ENCODE measurements at places on chromosomes 4 and X. TPM values are rescaled to one million over a fixed set of nuclear protein-coding genes. Genes with fewer than 3 reads are reported as not detected.

Gene FGF16
- not detected for total RNA-seq

Gene MGST2
- 32.8 TPM for total RNA-seq

Gene L1CAM
- 0.57 TPM for total RNA-seq

Gene SMIM20
- 15.6 TPM for total RNA-seq

Gene PPP2R3B
- total RNA-seq: 26.8 TPM

Gene NPY2R
- not detected for total RNA-seq

DNA sequence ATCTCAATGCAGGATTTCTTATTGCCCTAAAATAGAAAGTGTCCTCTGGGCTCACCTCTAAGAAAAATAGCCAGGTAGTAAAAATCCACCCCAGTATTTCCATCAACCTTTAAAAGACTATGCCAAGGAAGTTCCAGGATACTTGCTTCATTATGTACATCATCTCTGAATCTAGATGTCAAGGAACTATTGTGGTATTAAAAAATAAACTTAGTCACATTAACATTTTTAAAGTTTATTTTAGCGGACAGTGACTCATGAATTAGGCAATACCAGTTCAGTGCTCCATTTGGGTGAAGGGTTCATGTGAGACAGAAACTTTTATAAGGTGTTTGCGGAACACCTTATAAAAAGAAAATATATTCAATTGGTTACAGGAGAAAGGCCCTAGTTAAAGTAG, 209.2 kb downstream of the ADAM29 start:
- DNase-seq: no peak

- no peak for DNase-seq
These were observed 57.5 kb downstream of the MTM1 start for GRCh38 chrX:150625875-150626274.

GRCh38 chr4:138204507-138204906, 37.6 kb downstream of the SLC7A11 start:
- no peak for DNase-seq

DNA sequence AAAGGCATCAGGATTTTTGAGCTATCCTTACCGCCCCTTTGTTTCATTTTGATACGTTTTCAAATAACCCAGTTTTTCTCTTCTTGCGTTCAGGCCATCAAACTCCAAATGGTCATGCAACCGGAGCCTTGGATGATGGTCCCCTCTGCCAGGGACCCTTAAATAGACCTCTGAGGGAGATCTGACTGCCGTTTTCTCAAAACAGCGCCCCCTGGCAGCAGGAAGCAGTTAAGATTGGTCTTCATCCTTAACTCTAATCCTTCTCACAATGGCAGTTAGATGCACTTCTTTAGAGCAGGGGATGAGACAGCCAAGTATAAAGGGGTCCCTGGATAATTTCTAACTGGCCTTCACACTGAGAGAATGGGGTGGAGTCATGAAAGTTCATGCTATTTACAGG, 525.0 kb upstream of the SPANXN1 start:
- no peak for DNase-seq

DNA sequence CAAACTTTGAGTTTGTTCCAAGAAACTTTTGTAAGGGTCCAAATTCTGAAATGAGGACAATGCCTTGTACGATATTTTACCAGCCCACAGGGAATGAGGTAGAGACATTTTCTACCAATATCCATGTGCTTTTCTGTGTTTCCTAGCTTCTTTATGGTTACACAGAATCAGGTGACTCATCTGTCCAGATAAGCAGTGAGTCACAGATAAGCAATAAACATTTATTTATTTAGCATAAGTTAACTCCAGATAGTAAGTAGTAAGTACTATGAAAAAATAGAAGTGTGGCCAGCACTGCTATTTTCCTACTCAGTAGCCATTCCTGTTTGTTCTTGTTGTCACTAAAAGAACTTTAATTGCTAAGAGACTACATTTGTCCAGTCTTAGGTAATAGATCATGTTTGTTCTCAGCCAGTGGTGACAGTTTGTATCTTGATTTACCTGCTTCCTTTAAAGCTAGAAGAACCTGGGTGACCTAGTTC, 7.4 kb downstream of the AFF1 start:
- no peak for DNase-seq

DNA sequence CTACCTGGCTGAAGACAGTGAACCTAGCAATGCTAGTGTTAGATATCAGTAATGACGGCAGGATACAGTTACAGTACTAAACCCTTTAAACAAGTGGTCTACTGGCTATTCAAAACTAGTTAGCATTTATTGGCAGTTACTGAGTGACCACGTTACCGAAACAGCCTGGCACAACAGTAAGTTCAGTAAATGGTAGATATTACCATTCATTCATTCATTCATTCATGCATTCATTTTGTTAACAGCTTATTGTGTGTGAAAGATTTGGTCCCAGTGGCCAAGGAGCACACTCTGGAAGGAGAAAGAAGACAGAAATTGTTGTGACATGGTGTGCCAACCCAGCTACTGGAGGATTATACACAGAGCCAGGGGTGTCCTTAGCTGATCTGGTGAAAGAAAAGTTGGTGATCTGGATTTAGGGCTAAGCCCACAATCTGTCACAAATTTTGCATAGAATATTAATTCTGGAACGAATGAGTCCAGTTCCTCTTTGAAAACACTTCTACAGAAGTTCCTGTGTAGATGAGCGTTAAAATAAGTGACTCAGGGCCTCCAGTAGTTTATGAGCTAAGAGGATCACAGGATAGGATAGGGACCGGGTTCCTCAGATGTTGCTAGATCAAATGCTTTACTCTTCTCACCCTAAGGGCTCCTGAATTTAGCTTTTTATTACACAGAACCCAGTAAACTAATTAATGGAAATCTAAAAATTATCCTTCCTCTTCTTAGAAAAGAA, 179.1 kb downstream of the CBR4 start:
- no peak for DNase-seq

DNA sequence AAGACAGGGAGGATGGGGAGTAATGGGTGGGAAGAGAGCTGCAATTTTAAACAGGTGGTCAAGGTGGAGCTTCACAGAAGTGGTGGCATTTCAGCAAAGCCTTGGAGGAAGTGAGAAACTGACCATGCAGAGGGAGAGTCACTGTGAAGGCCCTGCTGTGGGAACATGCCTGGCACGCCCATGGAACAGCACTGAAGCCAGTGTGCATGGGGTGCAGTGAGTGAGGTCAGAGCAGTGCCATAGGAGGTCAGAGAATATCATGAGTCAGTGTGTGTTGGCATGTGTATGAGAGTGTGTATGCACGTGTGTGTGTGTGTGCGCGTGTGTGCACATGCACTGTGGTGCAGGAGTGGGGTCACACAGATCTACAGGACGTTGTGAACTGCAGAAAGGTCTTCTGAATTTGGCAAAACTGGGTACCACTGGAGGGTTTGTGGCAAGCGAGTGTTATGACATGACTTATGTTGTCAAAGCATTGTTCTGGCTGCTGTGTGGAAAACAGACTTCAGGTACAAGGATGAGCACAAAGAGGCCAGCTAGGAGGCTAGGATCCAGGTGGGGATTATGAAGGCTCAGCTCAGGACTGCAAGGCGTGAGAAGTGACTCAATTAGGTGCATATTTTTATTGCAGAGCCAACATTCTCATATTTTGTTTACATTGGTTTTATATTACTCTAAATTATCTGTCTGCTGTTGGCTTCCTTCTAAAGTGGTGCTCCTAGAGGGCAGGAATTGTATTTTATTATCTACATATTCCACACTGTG, 34.0 kb downstream of the ZNF827 start:
- no peak for DNase-seq

- DNase-seq: peak; percentile 78
These were observed 7.6 kb downstream of the SLC2A9 start for GRCh38 chr4:10013722-10014121.

DNA sequence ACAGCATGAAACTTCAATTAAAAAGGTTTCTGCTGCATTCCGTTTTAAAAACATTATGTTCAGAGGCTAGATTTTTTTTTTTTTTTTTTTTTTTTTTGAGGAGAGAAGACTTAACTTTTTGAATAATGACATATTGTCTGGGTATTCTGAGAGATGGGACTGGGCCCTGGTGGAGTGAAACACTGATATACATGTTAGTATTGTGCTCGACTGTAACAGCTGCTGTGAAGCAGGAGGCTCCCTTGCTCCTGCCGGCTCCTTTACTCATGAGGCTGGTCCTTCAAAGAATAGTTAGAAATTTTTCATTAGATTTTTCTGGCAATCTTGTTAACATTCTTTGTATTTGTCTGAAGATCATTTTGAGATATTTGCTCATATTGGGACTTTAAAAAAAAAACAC, 73.3 kb downstream of the TMEM131L start:
- DNase-seq: no peak

DNA sequence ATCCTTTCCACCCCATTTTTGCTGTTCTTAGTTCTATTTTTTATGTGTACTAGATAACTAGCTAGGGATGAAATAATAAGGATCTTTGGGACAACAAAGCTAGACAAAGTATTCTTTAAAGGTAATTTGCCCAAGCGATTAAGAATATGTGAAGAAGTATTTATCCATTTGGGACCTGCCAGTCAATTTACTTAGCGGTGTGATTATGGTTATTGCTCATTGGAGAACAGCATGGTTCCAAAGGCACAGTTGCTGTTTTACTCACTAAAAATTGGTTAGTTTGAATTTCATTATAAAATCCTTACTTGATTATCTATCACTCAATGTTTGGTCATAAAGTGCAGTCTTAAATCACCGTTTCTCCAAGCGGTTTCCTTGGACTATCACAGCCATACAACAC, 124.1 kb downstream of the SNCA start:
- DNase-seq: no peak

DNA sequence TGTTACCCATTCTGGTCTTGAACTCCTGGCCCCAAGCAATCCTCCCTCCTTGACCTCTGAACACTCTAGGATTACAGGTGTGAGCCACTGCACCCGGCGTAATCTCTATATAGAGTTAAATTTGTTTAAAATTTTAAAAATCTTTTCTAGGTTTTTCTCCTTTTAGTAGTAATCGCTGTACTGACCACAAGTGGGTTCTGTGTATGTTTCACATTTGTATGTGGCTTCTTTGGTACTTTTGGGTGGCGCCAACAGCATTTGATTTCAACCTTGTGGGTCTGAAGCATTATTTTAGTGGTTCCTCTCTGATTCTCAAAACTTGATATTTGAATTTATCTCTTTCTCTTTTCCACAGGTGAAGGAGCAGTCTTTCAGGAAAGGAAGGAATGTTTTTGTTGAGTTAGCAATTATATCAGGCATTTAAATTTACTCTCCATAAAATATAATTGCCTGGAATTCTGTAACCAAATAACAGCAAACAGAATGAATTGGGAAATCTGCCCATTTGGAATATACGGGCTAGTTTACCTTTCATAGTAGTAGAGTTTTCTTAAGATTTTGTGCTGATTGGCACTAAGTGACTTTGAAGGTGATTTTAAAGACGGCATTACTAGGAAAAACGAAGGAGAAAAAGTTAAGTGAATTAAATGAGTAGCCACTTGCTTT, 29.5 kb downstream of the ARHGAP10 start:
- no peak for DNase-seq

GRCh38 chrX:103151799-103152198, 58.9 kb upstream of the NXF3 start:
- no peak for DNase-seq

DNA sequence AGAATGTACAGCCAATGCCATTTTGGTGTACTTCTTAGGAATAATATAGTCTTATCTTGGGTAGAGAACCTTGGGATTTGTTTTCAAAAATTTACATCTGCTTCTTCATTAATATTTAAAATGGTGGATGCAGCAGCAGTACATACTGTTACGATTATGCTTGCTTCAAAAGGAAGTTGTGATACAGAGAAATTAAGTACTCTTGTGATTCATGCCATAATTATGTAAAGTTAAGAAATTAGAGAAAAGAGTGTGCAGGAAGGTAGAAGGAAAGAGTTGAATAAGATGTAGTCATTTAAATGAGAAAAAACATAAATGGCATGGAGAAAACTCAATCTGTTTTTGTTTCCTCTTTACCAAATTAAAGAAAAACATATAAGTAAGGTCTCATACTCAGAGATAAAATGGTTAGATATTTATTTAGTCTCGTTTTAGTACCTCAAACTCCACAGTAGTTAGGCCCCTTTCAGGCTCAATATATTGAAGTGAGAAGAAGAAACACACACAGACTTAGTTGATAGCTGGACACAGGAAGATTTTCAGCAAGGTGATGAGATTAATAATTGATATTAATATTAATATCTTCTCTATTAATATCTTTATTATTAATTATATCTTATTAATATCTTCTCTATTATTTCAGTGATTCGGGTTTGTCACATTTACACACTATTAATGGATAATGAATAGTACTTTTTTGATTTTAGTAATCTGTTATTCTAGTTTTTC, 70.1 kb upstream of the HPGD start:
- DNase-seq: no peak

DNA sequence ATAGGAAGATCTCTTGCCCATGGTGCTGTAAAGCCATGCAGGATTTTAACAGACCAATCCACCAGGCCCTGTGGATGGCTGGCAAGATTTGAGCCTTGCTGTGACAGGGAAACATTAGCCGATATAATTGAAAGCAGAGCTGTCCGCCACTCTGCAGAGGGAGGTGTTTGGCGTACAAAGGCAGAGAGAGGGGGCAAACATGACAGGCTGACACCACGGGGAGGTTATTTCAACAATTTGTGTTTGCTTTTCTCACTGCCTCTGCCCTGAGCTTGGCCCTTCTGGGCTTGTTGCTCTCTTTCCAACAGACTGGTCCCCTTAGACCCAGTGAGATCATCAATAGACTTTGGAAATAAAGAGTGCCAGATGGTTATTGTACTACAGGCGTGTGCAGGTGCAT, 59.4 kb downstream of the CLNK start:
- DNase-seq: no peak

GRCh38 chr4:100819505-100819904, 301.7 kb upstream of the EMCN start:
- DNase-seq: no peak

DNA sequence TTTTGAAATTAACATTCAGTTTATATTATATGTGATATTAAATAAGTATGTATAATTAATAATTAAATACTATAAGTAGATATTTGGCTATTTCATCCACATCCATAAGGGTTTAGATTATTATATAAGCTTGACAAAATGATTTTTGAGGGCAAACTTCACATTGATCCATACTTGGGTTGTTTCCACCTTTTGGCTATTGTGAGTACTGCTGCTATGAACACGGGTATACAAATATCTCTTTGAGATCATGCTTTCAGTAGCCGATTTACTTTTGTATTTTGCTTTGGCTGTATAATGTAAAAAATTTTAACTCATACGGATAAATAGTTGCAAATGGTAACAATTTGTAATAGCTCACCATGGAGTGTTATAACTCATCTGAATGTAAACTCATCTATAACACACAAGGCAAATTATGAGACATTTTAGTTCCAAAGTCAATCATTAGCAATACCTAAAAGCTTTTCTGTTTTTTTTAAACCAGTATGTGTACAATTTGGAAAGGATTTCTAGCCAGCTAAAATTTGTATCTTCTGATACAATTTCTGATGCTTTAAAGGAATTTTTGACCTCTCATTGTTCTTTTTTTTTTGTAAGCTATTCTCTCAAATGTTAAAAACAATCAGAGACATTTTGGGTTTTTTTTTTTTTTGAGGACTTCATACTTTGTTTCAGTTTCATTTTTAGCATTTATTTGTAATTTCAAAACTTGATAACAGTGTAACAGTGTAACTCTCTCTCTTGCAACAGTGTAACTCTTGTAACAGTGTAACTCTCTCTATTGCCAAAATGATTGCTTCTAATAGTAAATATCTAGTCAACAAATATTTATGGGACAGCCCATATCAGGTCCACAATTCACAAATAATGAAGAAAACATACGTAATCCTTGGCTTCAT, 51.8 kb upstream of the ARX start:
- DNase-seq: no peak
